ENCODE measurements at places on chromosomes 4 and X. TPM values are rescaled to one million over a fixed set of nuclear protein-coding genes. Genes with fewer than 3 reads are reported as not detected.

The F11 gene
- not detected for total RNA-seq

The HHIP gene
- 0.59 TPM for total RNA-seq

DNA sequence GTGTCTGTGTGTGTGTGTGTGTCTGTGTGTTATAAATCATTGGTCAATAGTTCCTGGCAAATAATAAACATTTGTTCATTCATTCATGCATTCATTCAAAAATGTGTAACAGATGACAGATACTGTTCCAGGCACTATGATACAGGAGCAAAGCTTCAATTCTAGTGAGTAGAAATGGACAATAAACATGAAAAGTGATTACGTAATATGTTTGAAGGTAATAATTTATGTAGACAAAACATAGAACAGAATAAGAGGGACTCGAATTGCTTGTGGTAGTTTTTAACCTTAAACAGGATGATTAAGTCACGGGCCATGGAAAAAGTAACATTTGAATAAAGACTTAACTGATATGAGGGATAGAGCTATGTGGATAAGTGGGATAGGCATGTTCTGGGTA is 90.1 kb upstream of the MAGEC2 start:
- H3K36me3 ChIP-seq: no peaks in the 10 kb centered on the region
- no peaks in the 10 kb centered on the region for H3K27me3 ChIP-seq
- H3K4me3 ChIP-seq: no peak overlapping the region
- no peaks in the 10 kb centered on the region for H3K4me1 ChIP-seq

GRCh38 chr4:170090352-170091052 is 746 bp upstream of the AADAT start:
- no peak overlapping the region for H3K27ac ChIP-seq
- H3K4me1 ChIP-seq: peaks cover 13% of the 10 kb centered on the region
- DNase-seq: peak; percentile 81
- peak overlapping the region; percentile 86 for H3K4me3 ChIP-seq
- H3K36me3 ChIP-seq: peaks cover 3% of the 10 kb centered on the region
- no peaks in the 10 kb centered on the region for H3K27me3 ChIP-seq

GRCh38 chr4:57575426-57575825 is 465.2 kb upstream of the IGFBP7 start:
- no peaks in the 10 kb centered on the region for H3K4me1 ChIP-seq
- no peak overlapping the region for H3K27ac ChIP-seq
- no peak for DNase-seq
- H3K36me3 ChIP-seq: no peaks in the 10 kb centered on the region
- no peak overlapping the region for H3K4me3 ChIP-seq
- H3K27me3 ChIP-seq: no peaks in the 10 kb centered on the region

DNA sequence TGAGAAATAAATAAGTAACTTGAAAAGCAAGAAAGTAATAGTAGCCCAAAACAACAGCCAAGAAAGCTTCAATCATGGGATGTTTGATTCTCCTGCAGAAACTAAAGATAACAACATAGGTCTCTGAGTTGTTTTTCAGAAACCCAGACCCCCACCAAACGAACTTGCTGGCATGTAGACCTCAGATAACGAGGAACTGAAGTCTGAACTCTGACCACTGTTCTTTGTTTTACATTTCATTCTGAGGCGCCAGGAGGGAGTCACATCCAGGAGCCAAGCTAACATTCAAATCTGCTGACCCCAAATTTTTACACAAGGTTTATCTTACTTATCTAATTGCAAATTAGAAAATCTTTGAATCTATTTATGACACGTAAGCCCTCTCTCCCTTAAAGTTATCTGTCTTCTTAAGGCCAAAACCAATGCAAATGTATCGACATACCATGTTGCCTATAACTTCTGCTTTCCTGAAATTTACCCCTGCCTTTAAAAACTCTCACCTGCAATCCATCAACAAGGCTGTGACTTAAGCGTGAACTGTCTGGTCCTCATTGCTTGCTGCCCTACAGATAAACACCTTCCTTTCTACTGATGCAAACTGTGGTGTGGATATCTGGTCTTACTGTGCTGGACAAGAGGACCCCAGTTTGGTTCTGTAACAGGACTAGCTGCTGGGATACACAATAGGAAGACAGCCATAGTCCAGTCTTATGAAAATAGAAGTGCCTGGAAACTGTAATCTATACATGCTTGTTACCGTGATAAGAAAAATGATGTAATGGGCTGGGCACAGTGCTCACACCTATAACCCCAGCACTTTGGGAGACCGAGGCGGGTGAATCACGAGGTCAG is 37.5 kb upstream of the NEIL3 start:
- no peaks in the 10 kb centered on the region for H3K4me1 ChIP-seq
- no peaks in the 10 kb centered on the region for H3K36me3 ChIP-seq
- H3K27ac ChIP-seq: no peak overlapping the region
- no peaks in the 10 kb centered on the region for H3K27me3 ChIP-seq
- DNase-seq: no peak

DNA sequence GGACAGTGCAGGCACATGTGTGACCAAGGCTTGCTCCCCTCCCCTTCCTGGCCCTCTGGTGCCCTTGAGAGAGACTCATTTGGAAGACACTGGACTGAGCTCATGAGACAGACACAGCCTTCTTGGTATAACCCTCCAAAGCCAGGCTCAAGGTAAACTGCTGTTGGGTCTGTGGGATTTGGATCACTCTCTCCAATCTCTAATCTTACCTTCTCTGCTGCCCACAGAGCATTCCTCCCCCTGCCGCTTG is 105.0 kb upstream of the MAMLD1 start:
- no peaks in the 10 kb centered on the region for H3K27me3 ChIP-seq
- peaks cover 17% of the 10 kb centered on the region for H3K4me1 ChIP-seq
- H3K27ac ChIP-seq: no peak overlapping the region

GRCh38 chr4:83083925-83084475 is 30.5 kb downstream of the PLAC8 start:
- H3K27me3 ChIP-seq: no peaks in the 10 kb centered on the region
- H3K4me3 ChIP-seq: no peak overlapping the region
- DNase-seq: peak; percentile 14
- H3K27ac ChIP-seq: no peak overlapping the region
- H3K36me3 ChIP-seq: no peaks in the 10 kb centered on the region
- H3K4me1 ChIP-seq: no peaks in the 10 kb centered on the region

All from osteoblast (primary cell).